Endothelial cell of umbilical vein (primary cell): ENCODE measurements at places on chromosomes 12 and 14. TPM values are rescaled to one million over a fixed set of nuclear protein-coding genes. Genes with fewer than 3 reads are reported as not detected.

GRCh38 chr12:41433460-41433859, 245.3 kb downstream of the PDZRN4 start:
- DNase-seq, result no peak

GRCh38 chr14:61343471-61343870, 22.1 kb downstream of the PRKCH start:
- DNase-seq, result no peak

DNA sequence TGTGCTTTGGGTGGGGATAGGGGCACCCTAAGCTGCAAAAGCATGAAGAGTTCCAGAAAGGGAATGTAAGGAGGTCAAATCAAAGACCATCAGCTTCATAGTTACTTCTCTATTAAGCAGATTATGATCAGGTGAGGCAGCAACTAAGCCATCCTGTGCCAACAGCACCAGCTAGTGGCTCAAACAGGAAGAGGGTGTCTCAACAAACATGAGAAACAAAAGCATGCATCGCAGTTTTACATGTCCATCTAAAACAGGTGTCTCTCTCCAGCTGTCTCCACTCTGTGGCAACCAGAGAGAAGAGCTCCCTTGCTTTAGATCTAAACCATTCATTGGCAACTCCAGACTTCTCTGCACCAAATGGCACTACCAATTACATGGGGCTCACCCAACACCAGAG, 52.9 kb downstream of the ACTN1 start:
- DNase-seq, result no peak

Gene RD3L
- not detected in 2 replicates for total RNA-seq

DNA sequence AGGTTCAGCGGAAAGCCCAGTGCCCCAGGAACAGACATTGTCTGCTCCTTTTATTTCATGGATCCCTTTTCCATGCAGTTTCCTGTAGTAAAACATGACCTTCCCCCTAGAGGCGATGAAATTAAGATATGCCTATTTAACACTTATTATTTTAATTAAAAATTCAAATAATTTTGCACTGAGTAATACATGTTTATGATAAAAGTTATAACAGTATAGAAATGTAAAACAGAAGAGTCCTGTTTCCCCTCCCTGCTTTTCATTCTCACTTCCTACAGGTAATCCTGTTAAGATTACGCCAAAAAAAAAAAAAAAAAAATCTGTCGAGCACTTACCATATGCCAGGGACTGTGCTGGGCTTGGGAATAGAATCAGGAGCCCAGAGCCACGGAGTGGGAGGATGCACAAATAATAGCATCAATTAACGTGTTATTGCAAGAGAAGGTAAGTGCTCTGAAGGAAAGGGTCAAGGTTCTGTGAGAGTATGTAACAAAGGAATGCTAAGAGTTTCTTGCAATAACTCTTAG, 830 bp upstream of the LPCAT3 start:
- DNase-seq, result no peak

GRCh38 chr12:53752621-53753020, 842 bp upstream of the CISTR start:
- no peak for DNase-seq

Gene DEGS2
- total RNA-seq, result not detected in 2 replicates

- peak; percentile 8 for DNase-seq
These were observed 68.1 kb downstream of the CIT start for GRCh38 chr12:119809023-119809422.

- no peak for DNase-seq
These were observed 358.4 kb downstream of the DPF3 start for GRCh38 chr14:72535485-72535884.

Gene C14orf39
- total RNA-seq, result not detected in 2 replicates

GRCh38 chr14:61930101-61930857, 168.1 kb downstream of the SNAPC1 start:
- no peak for DNase-seq

Gene PUS7L
- total RNA-seq, result 11.4 and 13.1 TPM in 2 replicates

DNA sequence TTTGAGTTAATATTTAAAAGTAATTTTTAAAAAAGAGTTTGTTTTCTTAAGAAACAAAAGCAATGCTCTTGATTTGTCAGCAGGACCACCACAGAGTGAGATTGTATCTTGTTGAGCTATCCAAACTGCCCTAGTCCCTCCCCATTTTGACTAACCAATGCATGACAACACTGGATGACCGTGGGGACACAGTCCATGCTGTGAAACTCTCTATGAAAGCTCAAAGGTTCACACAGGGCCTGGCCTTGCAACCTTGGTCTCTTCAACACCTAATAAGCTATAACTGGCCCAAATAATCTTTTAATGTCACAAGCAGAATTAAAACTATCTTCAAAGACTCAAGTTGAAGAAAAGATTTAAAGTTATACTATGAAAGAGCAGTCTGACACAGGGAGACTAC, 13.5 kb downstream of the ETFRF1 start:
- no peak for DNase-seq

Gene ESRRB
- not detected in 2 replicates for total RNA-seq
